ENCODE measurements at places on chromosomes 3 and 15.

DNA sequence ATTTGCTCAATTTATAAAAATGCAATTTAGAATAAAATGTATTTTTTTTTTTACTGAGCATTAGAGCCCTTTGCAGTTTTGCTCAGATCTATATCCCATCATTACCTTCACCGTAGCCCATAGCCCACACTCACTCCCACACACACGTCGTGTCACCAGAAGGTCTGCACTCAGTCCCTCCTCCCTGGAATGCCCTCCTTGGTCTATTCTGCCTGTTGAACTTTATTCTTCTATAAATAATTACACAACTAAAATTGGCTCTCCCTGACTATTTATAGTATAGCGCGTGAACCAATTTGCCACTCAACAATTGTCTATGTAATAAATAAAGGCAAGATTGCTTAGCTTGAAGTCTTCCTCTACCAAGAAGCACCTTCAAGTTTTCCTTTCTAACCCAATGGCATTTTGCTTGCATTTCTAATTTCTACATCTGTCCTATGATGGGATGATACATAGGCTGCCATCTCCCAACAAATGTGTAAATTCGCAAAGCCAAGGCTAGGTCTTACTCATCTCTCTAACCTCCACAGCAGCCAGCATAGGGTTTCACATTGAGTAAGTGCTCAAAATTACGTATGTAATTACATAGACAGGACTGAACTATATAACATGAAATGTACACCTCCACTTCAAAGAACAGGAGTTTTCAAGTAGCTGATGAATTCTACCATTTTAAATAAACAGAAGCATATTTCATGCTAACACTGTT lies 172.0 kb upstream of the HES1 start:
- DNase-seq = no peak

DNA sequence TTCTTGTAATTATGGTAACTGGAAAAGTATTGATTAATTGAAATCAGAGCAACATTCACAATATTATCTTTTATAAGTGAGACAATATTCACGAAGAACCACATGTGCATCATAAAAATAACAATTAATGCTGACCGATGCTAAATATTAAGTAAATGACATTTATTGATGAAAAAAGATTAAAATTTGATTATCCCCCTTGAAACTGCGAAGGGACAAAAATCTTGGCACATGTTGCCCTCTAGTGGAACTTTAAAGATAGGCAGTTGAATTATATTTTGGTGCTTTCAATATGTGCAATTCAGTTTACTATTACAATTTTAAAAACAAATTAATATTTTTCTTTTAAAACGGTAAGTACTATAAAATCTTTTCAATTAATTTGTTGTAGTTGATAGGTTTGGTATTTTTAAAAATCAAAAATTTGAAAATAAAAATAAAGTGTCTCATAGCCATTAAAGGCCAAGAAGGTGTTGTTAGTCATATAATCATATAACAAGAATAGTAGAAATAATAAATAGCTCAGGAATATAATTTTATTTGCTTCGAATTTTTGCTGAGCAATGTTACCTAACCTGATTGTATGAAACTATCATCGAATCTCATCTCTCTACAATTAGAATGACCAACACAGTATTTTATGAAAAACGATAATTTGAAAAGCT lies 270.2 kb downstream of the ROBO1 start:
- no peak for DNase-seq

GRCh38 chr15:70853318-70853972 lies 512 bp downstream of the LARP6 start:
- DNase-seq = no peak

- no peak for DNase-seq
Observed at GRCh38 chr3:175150812-175151401, 291.8 kb downstream of the NAALADL2 start.

GRCh38 chr15:27655056-27655455 lies 444.1 kb downstream of the OCA2 start:
- DNase-seq = no peak

- no peak for DNase-seq
Observed at GRCh38 chr3:87260270-87260669, 16.1 kb downstream of the POU1F1 start.

DNA sequence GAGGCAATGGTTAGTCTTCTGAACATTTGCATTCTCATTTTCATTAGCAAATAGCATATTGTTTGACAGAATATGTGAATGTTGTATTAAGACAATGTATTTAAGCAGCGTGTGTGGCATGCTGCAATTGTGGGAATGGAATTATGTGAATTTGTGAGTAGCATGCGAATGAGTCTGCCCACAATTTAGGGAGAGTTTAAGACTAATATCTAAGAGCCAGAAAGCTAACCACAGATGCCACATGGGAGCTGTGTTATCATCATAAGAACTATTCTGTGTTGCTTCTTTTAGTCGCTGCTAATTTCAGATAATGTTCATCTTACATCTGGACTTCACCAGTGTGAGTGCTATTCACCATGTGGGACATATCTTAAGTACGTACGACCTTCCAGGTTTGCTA lies 494.5 kb downstream of the RBMS3 start:
- no peak for DNase-seq

Data from lower lobe of right lung (tissue), 2 donors.